Placental pericyte (primary cell): ENCODE measurements at places on chromosomes 5 and 9. TPM values are rescaled to one million over a fixed set of nuclear protein-coding genes. Genes with fewer than 3 reads are reported as not detected.

The PCSK1 gene
- under 0.01 TPM in 1 of 2 replicates, not detected in the other for total RNA-seq

The NPR2 gene
- 14.0 and 22.3 TPM in 2 replicates for total RNA-seq

The STX17 gene
- total RNA-seq = 16.6 and 19.9 TPM in 2 replicates

The TAF11L10 gene
- total RNA-seq = not detected in 2 replicates
